ENCODE measurements at places on chromosomes 16 and 17.

GRCh38 chr16:56191835-56192634, 746 bp downstream of the GNAO1 start:
- no peak for DNase-seq

GRCh38 chr16:29742683-29743275, 3.0 kb downstream of the C16orf54 start:
- DNase-seq = no peak

DNA sequence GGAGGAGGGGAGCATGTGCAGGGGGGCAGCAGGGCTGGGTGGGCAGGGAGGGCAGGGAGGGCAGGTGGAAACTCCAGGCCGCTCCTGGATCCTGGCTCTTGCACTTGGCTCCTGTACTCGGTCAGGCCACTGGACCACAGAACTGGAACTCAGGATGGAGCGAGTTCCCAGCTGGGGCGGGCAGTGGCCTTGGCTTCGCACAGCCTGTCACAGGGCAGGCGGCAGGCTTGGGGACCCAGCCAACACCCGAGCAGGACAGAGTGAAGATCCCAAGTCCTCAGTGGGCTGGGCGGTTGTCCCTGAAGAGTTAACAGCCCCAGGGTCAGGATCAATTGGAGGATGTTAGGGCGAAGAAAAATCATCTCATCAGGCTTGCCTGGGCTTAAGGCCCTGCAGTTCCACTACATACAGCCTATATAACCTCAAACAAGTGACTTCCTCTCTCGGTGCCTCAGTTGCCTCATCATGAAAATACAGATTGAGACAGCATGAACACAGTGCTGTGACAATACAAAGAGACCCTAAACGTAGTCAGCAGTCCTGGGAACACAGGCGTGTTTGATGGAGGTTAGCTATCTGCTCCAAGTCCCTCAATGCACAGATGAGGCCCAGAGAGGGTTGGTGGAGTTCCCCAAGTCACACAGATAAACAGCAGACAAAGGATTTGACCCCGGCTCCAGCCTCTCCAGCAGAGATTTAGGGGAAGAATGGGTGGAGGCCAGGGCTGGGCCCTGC, 21.9 kb downstream of the ZNF423 start:
- no peak for DNase-seq

GRCh38 chr16:57630931-57631845, 2.8 kb downstream of the ADGRG1 start:
- DNase-seq = no peak

DNA sequence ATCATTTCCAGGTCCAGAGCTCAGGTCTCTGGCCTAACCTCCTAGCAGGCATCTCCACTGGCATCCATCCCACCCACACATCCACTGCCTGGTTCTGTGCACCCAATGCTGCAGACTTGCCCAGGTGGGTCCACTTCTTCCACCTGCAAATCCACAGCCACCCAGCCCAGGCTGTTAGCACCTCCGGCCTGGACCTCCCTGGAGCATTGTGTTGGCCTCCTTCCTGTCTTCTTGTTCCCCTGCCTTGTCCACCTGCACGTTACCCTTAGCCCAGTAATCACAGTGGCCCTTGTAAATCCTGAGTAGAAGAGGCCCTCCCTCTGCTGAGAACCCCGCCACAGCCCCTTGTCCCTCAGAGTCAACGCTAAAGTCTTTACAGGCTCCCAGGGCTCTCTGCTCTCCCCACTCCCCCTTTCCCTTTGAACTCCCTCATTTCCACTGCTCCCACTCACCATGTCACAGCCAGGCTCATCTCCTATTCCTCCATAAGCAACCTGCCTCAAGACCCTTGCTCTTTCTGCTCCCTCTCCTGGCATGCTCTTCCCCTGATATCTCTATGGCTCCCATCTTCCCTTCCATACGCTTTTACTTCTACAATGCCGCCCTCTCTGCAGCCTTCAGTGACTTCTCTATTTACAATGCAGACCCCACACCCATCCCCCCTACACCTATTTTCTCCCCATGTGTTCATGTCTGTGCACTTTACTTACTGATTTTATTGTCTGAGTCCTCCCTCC, 288.8 kb downstream of the FOXL1 start:
- no peak for DNase-seq

DNA sequence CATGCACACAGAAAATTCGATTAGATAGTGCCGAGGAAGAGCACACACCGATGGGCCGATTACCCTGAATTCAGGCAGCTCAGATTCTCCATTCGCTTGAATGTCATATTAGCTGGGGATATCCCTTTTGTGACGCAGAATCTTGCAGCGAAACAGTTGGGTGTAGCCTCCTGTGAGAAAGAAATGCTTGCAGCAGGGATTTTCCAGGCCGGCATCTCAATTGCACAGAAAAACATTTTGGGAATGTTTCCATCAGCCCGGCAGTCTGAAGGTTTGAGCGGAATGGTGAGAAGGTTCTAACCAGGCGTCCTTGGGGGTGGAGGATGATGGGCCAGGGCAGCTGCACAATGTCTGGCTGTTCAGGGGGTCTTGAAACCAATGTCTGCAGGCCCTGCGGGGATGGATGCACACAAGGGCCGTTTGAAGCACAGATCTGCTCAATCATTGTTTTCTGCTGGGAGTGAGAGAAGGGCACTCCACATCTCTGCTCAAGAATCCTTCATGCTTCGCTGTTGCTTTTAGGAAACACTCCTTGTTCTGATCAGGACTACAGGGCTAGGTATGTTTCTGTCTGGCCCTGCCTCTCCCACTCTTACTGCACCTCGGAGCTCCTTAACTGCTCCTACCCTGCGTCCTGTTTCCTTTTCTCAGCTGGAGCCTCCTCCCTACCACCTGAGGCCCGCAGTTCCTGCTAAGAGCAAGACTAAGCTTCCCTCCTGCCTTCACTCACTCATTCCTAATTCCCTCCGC, 94.6 kb downstream of the CMIP start:
- DNase-seq = no peak

DNA sequence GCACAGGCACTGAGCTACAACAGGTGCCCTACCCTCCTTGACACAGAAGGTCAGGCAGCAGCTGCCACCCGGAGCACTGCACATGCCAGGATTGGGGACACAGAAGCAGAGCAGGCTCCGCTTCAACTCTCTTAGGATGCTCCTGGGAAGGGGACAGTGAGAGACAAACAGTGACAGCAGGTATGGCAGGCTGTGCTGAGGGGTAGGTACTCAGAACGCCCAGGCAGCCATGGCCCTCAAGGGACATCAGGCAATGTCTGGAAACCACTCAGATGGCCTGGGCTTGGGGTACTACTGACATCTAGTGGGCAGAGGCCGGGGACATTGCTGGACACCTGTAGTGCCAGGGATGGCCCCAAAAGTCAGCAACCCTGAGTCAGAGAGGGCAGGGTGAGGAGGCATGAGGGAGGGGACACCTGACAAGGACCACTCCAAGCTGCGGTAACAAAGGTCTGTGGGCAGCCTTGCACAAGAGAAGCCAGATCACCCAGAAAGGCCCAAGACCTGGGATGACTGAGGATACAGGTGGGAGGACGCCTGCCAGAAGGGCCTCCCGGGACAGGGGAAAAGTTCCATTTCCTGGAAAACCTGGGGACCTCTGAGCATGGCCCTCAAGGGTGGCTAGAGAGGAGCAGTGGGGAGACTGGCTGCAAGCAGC, 21.2 kb downstream of the PEMT start:
- peak; percentile 17 for DNase-seq

DNA sequence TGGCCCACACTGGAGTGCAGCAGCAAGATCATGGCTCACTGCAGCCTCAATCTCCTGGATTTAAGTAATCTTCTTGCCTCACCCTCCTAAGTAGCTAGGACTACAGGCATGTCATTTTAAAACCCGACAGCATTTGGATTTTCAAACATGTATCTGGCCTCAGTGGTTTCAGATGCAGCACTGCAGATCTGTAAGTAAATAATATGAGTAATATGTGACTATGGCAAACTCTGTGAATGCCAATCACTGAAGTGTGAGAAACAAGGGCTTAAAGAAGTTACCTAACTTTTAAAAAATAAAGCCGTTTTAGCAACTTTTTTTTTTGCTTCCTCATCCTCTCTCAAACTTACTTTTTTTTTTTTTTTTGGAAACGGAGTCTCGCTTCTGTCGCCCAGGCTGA, 11.9 kb downstream of the CEP20 start:
- no peak for DNase-seq

- DNase-seq = peak; percentile 77
These were observed 13.0 kb upstream of the SPNS3 start for GRCh38 chr17:4420692-4421131.

DNA sequence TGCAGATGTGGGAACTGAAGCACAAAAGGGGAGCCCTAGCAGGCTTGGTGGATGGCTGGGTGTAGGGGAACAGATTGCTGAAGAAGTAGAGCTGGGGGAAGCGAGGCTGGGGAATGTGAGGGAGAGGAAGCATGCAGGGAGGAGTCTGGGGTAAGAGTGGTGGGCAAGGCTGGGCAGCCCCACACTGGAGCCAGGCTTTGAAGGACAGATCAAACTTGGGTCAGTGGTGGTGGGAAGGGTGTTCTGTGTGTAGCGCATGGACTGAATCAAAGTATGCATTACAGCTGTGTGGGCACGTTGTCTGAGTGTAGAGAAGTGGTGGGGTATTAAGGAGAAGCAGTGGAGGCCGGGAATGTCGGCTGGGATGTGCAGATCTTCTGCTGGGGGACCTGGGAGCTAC, 116.0 kb downstream of the CYLD start:
- DNase-seq = no peak

DNA sequence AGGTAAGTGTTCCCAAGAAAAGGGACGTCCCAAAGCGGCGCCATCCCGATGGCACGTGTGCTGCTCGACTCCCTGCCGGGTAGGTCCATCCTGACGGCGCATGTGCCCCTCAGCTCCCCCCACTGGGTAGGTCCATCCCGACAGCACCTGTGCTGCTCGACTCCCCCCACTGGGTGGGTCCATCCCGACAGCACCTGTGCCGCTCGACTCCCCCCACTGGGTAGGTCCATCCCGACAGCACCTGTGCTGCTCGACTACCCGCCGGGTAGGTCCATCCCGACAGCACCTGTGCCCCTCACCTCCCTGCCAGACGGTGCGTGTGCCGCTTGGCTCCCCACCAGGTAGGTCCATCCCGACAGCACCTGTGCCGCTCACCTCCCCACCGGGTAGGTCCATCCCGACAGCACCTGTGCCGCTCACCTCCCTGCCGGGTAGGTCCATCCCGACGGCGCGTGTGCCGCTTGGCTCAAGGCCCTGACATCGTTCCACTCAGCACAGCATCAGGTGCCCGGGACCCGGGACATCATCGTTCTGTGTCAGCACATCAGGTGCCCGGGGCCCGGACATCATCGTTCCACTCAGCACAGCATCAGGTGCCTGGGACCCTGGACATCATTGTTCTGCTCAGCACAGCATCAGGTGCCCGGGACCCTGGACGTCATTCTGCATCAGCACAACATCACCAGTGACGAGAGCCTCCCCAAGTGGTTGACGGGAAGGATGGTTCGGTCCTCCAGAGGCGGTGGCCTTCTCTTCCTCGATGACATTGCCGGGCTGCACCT, 5.7 kb upstream of the FN3K start:
- DNase-seq = no peak

GRCh38 chr16:49484451-49484849, 110.8 kb downstream of the C16orf78 start:
- no peak for DNase-seq

- DNase-seq = no peak
These were observed 86.5 kb upstream of the PLCG2 start for GRCh38 chr16:81692571-81692970.

DNA sequence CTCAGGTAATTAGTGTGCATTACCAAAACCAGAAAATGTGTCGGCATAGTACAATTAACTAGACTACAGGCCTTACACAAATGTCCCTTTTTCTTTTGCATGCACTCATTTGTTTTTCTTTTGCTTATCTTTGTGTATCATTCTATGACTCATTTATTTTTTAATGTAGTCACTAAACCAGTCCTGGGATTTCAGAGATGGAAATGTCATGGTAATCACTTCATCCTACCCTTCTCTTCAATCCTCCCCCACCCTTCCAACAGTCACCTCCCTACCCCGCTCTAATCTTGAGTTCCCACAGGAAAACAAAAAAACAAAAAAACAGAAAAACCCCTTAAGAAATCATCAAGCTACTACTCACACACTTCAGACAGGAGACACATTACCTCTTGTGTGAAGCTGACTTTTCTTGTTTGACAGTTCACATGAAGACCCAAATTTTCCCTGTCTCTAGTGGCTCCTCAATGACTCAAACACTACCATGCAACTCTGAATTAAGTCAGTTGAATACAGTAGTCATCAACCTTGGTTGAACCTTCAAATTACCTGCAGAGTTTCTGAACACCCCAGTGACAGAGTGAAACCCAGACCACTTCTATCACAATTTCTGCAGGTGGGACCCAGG, 242.4 kb upstream of the SALL1 start:
- DNase-seq = no peak

GRCh38 chr17:2776589-2777241, 19.5 kb upstream of the RAP1GAP2 start:
- no peak for DNase-seq

DNA sequence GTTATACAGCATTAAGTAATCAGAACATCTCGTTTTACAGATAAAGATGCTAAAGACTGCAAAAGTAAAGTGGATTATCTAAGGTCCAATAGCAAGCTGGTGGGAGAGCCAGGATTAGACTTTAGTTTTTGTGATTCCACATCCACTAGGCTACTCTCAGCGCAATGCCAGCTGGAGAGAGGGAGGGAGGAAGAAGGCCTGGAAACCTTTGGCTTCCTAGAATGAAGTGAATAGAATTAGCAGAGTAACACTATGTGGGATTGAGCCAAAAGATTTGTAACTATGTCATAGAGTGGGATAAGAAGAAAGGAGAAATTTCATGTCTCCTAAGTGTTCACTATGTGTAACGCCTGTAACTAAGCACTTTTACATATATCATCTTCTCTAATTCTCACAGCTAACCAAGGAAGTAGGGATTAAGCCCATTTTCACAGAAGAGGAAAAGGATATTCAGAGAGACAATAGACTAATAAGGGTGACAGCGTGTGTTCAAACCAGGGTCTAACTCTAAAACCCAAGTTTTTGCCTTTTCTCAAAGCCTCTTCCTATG, 25.4 kb upstream of the NSRP1 start:
- no peak for DNase-seq

DNA sequence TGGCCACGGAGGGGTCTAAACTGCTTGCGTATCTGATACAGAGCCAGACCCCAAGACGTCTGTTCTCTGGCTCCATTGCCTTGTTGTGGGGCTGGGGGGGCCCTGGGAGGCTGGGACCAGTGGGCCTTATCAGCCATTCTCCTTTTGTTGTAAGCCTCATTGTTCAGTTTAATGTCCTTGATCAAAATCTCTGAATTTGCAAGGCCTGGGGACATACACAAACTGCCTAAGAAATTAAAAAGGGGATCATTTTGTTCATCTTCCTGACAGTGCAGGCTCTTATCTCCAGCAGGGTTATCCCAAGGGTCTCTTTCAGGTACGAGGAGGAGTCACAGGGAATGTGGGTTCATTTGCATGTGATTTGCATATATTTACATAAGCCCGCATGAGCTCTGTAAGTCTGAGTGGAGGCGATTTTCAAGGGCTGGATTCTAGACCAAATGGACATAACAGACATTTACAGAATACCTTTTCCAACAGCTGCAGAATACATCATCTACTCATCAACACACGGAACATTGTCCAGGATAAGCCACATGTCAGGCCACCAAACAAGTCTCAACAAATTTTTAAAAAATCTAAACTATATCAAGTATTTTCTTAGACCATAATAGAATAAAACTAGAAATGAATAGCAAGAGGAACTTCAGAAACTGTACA, 269.8 kb downstream of the RBFOX1 start:
- DNase-seq = no peak

- DNase-seq = no peak
These were observed 143.8 kb upstream of the PLCG2 start for GRCh38 chr16:81635063-81635937.

- DNase-seq = no peak
These were observed 652 bp downstream of the PRAC2 start for GRCh38 chr17:48723423-48724250.

Data from RKO (cell line).